ENCODE measurements at places on chromosomes 6 and 20.

DNA sequence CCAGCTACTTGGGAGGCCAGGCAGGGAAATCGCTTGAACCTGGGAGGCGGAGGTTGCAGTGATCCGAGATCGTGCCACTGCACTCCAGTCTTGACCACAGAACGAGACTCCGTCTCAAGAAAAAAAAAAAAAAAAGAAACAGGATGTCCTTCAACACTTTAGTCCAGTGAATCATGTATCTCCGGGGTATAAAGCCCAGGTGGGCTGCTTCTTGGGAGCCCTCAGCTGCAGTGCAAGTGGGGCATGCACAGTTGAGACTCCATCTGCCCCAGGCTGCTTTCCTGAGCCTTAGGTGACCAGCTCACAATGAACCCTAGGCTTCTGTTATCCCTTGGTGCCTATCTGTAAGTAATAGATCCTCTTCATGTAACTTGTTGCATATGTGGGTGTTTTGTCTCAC, 187.1 kb upstream of the RNF24 start:
- no peak for DNase-seq
- H3K4me1 ChIP-seq = peaks cover 2% of the 10 kb centered on the region
- H3K27me3 ChIP-seq = peaks cover 15% of the 10 kb centered on the region
- H3K4me3 ChIP-seq = no peak overlapping the region
- H3K27ac ChIP-seq = no peak overlapping the region

GRCh38 chr6:169930799-169931198, 179.4 kb downstream of the ERMARD start:
- no peak overlapping the region for H3K27ac ChIP-seq
- peaks cover 4% of the 10 kb centered on the region for H3K27me3 ChIP-seq
- H3K4me1 ChIP-seq = no peaks in the 10 kb centered on the region
- no peaks in the 10 kb centered on the region for H3K36me3 ChIP-seq
- H3K4me3 ChIP-seq = no peak overlapping the region

- peaks cover 2% of the 10 kb centered on the region for H3K4me1 ChIP-seq
- no peak for DNase-seq
- no peak overlapping the region for H3K27ac ChIP-seq
- peaks cover 4% of the 10 kb centered on the region for H3K36me3 ChIP-seq
- H3K27me3 ChIP-seq = peaks cover 45% of the 10 kb centered on the region
Measured at GRCh38 chr6:31251261-31251660, 20.6 kb downstream of the HLA-C start.

DNA sequence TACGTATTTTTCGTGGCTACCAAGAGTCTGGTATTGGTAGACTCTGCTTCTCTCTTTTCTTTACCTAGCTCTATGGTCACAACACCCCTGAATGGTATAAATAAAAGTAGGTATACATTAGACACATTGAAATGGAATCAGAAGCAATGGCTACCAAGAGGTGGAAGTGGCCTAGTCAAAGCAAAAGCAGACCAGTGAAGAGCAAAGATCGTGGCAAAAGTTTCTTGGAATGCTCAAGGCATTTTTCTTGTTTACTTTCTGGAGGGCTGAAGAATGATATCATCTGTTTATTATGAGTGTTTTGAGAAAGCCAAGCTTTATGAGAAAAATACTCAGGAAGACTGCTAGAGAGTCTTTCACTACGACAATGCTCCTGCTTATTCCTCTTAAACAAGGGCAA, 28.6 kb upstream of the MOCS1 start:
- no peak overlapping the region for H3K4me3 ChIP-seq
- H3K27me3 ChIP-seq = peaks cover 7% of the 10 kb centered on the region
- H3K4me1 ChIP-seq = peaks cover 2% of the 10 kb centered on the region

- peaks cover 26% of the 10 kb centered on the region for H3K4me1 ChIP-seq
- no peaks in the 10 kb centered on the region for H3K36me3 ChIP-seq
- H3K27me3 ChIP-seq = peaks cover 15% of the 10 kb centered on the region
- H3K27ac ChIP-seq = no peak overlapping the region
- no peak overlapping the region for H3K4me3 ChIP-seq
Measured at GRCh38 chr6:43803055-43803782, 33.2 kb downstream of the VEGFA start.

All from activated naive CD4-positive, alpha-beta T cell treated with anti-CD3 and anti-CD28 coated beads, Interleukin-2, amount 10 ng/mL, durations not matched to agents 7 days and 5 days (primary cell).